ENCODE measurements at places on chromosomes 4 and X.

DNA sequence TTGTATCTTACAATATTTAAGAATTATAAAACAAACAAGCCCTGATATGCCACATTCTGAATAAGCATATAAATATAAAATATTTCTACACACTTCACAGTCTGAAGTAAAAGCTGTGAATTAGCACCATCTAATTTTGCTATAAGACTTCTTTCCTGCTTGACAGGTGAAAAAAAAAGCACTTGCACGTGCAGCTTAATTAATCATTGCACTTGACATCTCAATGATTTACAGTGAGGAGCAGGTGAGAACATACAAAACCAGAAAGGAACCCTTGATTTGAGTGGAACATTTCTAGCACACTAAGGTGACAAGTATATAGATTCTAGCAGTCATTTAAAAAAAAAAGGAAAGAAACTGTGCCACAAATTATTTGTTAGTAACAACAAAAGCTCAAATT lies 47.9 kb downstream of the CHIC2 start:
- DNase-seq, result no peak

DNA sequence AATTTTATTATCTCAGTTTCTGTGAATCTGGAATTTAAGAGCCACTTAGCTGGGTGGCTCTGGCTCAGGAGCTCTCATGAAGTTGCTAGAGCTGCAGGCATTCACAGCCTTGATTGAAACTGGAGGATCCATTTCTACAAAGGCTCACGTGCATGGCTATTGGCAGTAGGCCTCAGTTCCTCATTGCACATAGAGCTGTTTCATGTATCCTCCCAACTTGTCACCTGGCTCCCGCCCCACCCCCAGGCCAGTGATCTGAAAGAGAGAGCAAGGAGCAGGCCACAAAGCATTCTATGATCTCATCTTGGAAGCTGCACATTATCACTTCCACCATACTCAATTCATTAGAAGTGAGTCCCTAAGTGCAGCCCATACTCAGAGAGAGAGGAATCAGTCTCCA lies 18.5 kb upstream of the AP1AR start:
- DNase-seq, result peak; percentile 22

- no peak for DNase-seq
These were observed 753.5 kb upstream of the PABPC4L start for GRCh38 chr4:134955059-134955458.

DNA sequence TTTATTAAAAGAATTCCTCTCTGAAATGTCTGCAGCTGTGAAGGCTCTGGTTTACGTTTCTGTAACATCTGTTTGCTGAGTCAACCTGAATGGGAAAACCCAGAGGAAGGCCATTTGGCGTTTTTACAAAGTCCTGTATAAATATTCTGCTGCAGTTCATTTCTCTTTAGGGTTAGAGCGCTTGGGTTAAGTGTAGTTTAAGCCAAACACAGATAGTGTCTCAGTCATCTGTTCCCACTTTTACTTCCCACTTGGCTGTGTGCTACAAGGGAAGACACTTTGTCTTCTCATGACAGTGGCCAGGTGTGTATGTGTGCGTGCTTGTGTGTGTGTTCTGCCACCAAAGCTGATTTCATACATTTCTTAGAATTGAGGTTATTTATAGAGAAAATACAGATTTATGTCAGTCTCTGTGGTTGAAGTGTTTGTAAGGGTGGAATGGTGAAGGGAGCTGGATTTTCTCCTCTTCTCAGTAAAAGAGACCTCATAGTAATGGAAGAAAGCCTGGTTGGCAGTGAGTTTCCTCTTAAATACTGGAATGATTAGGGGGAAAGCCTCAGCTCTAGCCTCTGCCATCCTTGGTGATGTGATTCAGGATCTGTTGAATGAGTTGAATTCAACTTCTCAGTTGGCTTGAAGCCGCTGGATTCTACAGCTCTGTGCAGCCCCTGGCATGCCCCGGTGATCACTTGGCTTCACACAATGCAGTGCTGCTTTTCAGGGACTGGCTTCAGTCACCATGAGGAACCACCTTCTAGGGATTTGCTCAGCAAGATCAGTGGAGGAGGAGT lies 50.6 kb downstream of the JADE1 start:
- DNase-seq, result peak; percentile 78

DNA sequence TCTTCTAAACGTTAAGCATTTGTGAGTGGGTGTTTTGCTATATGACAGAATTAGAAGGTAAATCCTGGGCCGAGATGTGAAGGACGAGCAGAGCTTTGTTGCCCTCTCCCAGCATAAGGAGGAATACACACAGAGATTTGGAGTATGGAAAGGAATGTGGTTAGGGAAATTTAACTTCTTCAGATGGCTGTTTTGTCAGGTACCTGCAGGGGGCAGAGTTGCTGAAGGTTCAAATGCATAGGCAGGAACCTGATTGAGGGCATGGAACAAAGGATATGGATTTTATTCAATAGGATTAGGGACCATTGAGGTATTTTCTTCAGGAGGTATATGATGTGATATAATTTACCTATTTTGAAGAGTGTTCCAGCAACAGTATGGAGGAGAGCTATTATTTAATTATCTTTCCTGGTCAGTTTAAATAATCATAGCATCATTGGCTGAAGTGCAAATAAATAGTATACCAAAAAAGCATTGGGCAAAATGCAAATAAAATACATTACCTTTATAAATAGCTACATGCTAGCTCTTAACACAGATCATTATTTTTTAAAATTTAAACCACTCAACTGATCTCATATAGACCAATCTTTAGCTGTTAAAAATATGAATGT lies 143.6 kb downstream of the SLIT2 start:
- peak; percentile 41 for DNase-seq

DNA sequence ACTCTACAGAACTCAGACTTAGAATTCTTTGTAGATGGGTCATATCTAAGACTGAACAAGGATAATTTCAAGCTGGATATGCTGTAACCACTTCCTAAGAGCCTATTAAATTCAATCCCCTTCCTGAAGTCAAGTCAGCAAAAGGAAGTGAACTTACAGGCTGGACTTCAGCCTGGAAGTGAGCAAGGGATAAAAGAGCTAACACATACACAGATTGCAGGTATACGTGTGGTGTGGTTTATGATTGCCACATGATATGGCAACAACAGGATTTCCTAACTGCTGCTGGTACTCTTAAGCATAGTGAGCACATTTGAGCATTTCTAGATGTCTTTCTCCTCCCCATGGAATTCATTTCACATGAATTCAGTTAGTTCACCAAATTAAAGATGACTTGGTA lies 38.2 kb upstream of the UXT start:
- peak; percentile 41 for DNase-seq

DNA sequence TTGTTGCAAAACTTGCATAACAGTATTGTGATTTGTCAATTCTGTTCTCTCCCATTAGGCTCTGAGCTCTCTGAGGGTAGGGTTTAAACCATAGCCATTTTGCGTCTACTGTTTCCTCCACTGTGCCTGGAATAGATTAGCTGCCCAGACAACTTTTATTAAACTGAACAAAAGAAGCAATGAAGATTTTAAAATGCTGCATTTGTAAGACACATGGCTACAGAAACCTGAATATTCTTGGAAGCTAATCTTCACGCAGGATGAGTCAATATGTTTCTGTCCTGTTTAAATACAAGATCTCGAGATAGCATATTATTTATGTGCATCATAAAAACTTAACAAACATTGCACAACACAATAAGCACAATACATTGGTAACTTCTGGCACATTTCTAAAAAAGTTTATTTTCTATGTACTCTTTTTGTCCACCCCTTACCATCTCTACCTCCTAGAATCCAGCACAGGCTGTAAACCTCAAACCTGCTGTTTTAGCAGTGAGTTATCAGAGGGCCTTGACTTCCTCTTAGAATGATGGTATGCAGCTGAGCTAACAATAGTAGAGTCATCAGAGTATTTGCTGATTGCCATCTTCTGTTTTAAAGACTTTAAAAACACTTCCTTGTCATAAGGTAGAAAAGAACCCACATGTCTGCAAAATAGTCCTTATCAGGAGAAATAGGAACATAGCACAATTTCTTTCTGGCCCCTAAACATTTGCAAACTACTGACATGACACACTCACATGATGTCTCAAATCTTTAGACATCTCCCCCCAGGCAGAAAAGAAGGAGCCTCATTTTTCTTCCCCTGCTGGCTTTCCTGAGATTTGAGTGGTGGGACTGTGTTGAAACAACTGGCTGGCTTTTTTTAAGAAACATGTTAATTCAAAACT lies 10.6 kb upstream of the CCNG2 start:
- peak; percentile 62 for DNase-seq

DNA sequence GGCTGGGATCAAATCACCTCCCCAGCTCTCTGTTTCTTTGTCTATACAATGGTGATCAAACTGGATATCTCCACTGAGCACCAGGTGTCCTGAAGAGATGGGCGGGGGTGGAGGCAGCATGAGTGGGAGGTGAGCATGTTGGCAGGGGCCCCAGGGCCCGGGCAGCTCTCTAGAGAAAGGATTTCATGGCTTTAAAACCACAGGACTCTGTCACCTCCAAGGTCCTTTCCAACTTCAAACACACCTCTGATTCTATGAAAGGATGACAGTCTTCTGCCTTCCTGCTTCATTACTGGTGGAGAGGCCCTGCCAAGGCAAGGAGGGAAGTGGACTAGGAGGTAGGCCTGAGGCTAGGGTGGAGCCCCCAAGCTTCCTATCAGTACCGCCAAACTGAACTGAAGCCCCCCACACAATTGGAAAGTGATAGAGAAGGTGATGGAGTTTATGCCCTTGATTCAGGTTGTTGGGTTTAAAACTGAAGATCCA lies 38.6 kb downstream of the TRIM2 start:
- DNase-seq, result no peak

DNA sequence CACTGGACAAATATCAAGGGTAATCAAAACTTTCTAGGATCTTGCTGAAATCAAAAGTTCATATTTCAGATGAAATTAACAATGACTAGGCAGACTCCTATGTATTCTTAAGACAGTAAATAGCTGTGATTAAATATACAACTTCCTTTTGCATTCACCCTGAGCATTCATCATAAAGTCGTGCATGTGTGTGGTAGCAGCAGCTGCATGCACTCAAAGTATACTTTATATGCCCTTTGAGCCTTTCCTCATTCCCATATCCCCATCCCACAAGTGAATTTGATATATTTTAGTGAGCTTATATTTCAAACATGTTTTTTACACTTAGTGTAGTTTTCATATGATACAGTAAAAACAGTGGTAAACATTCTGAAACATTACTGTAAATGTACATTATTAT lies 959.0 kb downstream of the C4orf33 start:
- no peak for DNase-seq

GRCh38 chrX:13764765-13765164 lies 30.2 kb downstream of the OFD1 start:
- DNase-seq, result no peak

- no peak for DNase-seq
These were observed 239.6 kb upstream of the FSTL5 start for GRCh38 chr4:162403419-162403818.

DNA sequence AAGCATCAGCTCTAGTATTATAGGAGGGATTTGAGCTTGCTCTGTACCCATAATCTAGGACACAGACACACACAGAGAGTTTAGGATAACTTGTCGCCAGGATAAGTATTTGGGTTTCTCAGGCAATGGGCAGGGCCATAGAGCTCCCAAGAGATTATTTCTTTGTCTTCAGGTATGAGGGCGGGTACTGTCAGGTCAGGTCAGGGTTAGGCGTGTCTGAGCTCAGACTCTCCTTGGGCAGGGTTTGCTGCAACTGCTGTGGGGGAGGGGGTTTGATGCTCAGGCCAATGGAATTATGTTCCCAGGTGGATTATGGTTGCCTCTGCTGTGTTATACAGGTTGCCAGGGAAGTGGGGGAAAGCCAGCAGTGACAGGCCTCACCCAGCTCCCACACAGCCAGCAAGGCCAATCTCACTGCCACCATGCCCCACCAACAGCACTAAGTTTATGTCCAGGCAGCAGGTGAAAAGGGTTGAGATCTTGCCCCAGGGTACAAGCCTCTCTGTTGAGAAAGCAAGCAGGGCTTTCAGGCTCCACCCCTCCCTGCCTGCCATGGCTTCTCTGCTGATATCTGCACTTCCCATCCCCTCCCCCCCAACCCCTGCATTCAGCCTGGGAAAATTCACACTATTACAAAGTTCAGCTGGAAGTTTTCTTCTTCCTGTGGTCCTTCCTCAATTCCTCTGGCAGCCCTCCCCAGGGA lies 101.3 kb downstream of the RRAGB start:
- no peak for DNase-seq

DNA sequence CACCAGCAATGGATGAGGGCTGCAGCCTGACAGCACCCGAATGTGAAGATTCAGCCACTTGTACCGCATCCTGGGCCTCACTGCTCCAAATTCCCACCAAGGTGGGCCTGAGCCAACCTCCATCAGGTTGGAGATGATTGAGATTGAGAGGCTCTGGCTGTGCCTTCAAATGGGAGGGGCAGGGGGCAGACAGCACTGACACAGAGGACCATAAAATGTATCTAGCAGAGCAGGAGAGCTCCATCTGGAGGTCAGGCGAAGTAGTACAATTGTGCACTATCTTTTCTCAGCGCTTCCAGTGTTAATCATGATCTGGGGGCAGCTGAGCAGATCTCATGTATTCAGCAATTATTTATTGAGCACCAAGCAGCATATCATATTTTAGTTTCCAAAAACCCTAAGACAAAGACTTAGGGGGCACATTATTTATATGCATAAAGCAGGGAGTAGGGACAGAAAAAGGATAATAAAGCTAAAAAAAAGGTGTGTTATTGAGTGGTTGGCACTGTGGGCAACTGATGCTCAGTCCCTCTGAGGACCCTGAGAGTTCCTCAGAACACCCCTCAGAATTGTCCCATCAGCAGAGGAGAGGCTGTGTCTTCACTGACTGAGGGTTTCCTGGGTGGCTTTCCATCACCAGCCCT lies 31.6 kb upstream of the C1QTNF7 start:
- DNase-seq, result peak; percentile 55

DNA sequence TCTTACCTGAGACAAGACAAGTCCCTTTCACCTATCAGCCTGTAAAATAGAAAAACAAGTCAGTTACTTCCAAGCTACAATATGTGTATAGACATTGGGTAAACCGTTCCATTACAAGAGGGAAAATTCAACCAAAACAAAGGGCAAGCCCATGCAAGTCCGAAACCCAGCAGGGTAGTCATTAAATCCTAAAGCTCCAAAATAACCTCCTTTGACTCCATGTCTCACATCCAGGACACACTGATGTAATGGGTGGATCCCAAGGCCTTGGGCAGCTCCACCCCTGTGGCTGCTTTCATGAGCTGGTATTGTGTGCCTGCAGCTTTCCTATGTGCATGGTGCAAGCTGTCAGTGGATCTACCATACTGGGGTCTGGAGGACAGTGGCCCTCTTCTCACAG lies 14.7 kb upstream of the FAM47B start:
- no peak for DNase-seq

GRCh38 chr4:173226401-173226888 lies 57.8 kb downstream of the GALNT7 start:
- no peak for DNase-seq

- DNase-seq, result peak; percentile 40
These were observed 202.2 kb downstream of the QDPR start for GRCh38 chr4:17309567-17310268.

- DNase-seq, result no peak
These were observed 659.8 kb upstream of the EPHA5 start for GRCh38 chr4:66330125-66330524.

- no peak for DNase-seq
These were observed 187.6 kb downstream of the CBR4 start for GRCh38 chr4:168822481-168822880.

GRCh38 chr4:33065749-33066148 lies 2345.6 kb downstream of the PCDH7 start:
- DNase-seq, result no peak

- DNase-seq, result no peak
These were observed 1333.7 kb upstream of the DIAPH2 start for GRCh38 chrX:95350774-95351488.
